ENCODE measurements at places on chromosomes 2 and 18. TPM values are rescaled to one million over a fixed set of nuclear protein-coding genes. Genes with fewer than 3 reads are reported as not detected.
A peak's percentile ranks its signal among the peaks of the same experiment; 100 is the strongest.

The PRKAG3 gene
- not detected for total RNA-seq

The ABCG8 gene
- total RNA-seq = not detected

The CFAP65 gene
- total RNA-seq = not detected

The IL37 gene
- not detected for total RNA-seq

The MERTK gene
- total RNA-seq = 0.62 TPM

The PFN4 gene
- total RNA-seq = 0.72 TPM

The TMEM131 gene
- 9.7 TPM for total RNA-seq

The FSIP2 gene
- total RNA-seq = under 0.01 TPM

The TMEM247 gene
- total RNA-seq = not detected

DNA sequence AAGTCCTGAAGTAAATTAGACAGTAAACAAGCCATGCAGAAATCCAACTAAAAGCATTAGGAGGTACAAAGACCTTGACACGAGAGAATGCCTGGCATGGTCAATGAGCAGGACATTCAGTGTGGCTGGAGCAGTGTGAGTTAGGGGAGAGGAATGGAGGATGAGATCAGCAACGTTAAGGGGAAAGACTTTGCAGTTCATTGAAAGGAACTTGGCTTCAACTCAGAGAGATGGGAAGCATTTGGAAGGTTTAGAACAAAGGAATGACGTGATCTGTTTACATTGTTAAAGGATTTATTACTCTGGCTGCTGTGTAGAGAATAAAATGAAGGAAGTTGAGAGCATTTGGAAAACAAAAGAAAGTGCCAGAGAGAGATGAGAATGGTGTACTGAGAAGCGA is 621.3 kb downstream of the XIRP2 start:
- DNase-seq = peak; percentile 60

GRCh38 chr2:34105006-34105767 is 506.1 kb upstream of the FAM98A start:
- peak; percentile 13 for DNase-seq

DNA sequence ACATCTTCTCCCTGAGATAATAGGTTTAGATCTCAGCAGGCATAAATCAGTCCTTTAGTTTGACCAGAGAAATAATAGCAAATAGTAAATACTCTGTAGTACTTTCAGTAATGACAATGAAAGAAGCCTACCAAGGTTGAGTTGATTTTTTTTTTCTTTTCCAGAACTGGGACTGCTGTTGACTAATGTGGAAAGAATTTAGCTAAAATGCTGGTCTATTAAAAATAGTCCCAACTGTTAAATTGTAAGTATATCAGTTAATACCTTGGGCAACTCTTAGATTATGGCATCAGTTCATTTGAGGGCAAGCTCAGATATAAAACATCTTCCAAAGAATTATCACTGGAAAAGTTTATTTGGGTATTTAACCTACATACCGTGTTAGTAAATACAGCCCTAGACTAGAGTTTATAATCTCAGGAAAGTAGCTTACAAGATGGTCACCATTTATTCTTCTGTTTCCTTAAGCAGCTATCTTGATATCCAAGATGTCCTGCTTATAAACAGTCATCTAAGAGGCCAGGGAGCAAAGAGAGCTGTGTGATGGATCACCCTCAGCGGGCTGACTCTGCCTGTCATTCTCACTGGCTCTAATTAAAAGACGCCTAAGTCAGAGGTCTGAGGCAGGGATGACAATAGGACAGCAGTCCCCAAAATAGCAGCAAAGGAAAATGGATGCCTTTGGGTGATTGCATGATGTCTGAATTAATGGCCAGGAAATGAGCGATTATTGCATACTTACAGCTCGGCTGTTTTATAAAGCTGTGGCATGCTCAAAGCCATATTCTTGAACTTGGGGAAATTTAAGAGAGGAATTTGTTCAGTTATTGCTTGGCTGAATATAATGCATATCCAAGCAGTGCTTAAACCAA is 121.3 kb downstream of the MTX2 start:
- peak; percentile 0 for DNase-seq

- no peak for DNase-seq
Observed at GRCh38 chr2:25566694-25567093, 106.7 kb downstream of the DTNB start.

DNA sequence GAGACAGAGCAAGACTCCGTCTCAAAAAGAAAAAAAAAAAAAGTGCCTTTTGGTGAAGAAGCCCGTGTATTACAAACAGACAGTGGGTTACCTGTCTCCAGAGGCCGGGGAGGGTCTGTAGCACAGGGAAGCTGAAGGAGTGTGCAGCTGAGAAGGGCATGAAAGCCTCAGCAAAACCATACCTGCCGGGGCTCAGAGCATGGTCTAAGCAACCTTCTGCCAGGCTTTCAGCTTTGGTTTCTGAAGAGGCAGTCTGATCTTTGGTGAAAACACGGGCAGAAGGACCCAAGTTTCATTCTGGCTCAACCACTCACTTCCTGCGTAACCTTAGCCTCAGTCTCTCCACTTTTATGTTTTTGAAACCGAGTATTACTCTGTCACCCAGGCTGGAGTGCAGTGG is 21.5 kb downstream of the SH2D6 start:
- no peak for DNase-seq

GRCh38 chr18:36484591-36484990 is 187.1 kb downstream of the FHOD3 start:
- no peak for DNase-seq

GRCh38 chr2:105034170-105034569 is 3.7 kb upstream of the MRPS9 start:
- DNase-seq = no peak

DNA sequence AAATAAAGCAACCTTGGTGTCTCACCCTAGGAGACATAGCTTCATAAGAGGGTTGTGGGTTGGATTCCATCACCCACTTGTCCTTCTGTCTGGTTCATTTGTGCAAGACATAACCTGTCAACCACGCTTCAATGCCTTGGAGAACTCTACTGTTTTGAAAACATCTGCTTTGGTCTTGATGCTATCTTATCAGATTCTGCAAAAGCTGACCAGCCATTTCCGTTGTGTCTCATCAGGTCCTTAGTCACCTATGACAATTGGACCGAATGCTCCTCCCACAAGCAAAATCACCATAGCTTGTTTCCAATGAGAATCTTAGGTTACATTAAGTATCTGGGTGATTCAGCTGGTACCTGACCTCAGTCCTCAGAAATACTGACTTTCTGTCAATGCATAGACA is 35.4 kb downstream of the STAT4 start:
- DNase-seq = no peak

DNA sequence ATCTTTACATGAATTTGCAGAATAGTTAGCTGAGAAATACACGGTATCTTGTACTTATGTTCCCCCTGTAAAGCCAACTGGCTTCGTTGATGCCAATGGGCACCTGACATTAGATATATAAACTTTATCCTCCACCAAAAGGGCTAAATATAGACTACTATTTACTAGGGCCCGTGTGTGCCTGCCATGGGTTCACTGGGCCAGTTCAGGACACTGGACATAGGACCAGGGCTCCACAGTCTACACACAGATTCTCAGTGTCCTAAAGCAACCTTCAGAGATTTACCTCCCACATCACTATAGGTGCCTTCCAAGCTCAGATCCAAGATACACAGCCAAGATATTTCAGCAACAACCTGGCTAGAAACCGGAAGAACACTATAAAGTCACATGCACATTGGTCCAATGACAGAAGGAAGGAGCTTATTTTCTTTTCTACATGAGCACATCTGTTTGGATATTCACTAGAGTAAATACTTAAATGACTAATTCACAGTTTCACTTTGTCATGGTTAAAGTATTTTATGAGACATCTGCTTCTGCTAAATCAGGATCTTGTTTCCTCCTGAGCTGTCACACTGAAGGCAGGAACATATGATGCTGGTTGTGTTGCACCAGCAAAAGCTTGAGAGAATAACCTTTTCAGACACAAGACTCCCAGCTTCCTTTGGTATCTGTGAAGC is 95.1 kb downstream of the MYO5B start:
- peak; percentile 53 for DNase-seq

- no peak for DNase-seq
Observed at GRCh38 chr2:216789081-216789480, 70.8 kb downstream of the TNP1 start.

DNA sequence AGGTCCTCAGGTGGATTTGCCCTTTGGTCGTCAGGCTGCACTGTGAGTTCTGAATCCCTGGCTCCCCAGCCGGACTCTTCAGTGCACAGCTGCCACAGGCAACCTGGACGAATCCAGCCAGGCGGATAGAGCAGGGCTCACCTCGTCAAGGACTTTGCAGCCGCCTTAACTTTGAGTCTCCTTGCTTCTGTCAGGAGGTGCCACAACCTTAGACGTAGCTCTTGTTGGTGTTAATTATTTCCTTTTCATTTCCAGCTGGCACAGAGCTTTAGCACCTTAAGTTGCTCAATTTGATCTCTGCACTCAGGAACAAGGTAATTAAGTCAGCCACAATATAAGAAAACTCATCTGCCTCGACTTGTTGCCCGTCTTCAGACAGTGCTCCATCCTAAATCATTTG is 17.7 kb downstream of the SMIM21 start:
- DNase-seq = no peak

- no peak for DNase-seq
Observed at GRCh38 chr2:84732897-84733778, 147.7 kb downstream of the TRABD2A start.
